NCI-H2171 treated with DMSO at 0.1 percent for 48 hours (cell line): ENCODE measurements at places on chromosomes 6 and 20.
A peak's percentile ranks its signal among the peaks of the same experiment; 100 is the strongest.

- no peak for DNase-seq
These were observed 12.4 kb upstream of the RNF24 start for GRCh38 chr20:4027590-4028265.

- DNase-seq: no peak
These were observed 180.3 kb downstream of the THBS2 start for GRCh38 chr6:169073311-169073710.

- peak; percentile 11 for DNase-seq
These were observed 32.8 kb downstream of the GFOD1 start for GRCh38 chr6:13454286-13455221.

DNA sequence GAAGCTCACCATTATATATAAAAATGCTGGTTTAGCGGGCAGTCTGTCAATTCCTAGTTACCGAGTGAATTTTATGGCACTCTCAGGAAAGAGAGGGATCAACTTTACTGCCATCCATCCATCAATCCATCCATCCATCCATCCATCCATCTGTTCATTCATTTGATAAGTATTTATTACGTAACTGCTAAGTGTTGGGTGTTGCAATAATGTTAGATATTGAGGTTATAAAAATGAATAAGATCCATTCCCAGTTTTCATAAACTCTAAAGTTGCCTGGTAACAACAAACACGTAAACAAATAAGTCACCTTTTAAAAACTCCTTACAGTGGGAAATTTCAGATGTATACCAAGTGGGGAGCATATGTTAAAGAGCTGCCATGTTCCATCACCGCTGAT, 36.8 kb downstream of the SASH1 start:
- peak; percentile 7 for DNase-seq

GRCh38 chr6:153645326-153645725, 393.7 kb upstream of the OPRM1 start:
- no peak for DNase-seq

DNA sequence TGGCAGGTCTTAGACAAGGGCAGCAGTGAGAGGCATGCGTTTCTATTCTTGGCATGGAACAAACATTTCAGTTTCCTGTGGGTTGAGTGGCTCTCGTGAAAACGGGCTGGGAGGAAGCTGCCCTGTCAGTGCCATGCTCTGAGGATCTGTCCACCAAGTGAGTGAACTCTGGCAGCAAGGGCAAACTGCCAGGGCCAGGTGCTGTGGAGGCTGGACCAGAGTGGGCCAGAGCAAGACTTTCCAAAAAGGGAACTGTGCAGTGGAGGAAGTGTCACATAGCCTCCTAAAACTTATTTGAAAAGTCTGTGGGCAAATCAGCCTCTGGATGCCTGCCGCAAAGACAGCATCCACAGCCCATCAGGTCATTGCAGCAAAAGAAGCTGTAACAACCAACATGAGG, 44.2 kb upstream of the TAB2 start:
- DNase-seq: no peak

GRCh38 chr6:74805916-74806696, 399.7 kb downstream of the COL12A1 start:
- no peak for DNase-seq
